ENCODE measurements at places on chromosomes 13 and 19.

DNA sequence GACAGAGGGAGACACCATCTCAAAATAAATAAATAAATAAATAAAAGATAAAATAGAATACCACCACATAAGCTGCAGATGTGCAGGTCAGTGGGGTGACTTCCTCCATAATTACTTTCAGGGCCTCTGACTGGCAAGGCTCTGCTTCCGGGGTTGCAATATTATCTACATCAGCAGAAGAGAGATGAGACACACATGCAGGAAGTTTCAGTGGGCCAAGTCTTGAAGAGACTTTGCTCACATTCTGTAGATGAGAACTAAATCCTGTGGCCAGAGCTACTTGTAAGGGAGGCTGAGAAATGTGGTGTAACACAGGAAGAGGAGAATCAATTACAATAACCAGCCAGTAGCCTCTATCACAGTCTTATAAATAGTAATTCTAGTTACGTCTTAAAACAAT lies 89.9 kb upstream of the MAB21L1 start:
- DNase-seq: no peak

DNA sequence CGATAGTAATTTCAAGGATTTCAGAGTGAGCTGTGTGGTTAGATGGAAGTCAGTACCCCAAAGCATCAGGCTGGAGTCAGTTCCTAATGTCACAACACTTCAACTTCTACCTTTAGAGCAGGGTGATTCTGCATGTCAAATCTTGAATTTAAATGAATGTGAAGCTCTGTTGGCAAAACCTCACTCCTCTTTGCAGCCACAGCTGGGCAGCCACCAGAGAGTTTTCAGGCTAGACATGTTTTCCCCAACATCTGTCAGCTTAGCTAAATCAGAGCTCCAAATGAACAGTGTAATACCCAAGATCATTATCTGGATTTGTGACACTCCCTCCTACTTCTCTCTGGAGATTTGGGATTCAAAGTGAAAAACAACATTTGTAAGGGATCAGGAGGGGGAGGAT lies 33.7 kb upstream of the OLFM4 start:
- no peak for DNase-seq

DNA sequence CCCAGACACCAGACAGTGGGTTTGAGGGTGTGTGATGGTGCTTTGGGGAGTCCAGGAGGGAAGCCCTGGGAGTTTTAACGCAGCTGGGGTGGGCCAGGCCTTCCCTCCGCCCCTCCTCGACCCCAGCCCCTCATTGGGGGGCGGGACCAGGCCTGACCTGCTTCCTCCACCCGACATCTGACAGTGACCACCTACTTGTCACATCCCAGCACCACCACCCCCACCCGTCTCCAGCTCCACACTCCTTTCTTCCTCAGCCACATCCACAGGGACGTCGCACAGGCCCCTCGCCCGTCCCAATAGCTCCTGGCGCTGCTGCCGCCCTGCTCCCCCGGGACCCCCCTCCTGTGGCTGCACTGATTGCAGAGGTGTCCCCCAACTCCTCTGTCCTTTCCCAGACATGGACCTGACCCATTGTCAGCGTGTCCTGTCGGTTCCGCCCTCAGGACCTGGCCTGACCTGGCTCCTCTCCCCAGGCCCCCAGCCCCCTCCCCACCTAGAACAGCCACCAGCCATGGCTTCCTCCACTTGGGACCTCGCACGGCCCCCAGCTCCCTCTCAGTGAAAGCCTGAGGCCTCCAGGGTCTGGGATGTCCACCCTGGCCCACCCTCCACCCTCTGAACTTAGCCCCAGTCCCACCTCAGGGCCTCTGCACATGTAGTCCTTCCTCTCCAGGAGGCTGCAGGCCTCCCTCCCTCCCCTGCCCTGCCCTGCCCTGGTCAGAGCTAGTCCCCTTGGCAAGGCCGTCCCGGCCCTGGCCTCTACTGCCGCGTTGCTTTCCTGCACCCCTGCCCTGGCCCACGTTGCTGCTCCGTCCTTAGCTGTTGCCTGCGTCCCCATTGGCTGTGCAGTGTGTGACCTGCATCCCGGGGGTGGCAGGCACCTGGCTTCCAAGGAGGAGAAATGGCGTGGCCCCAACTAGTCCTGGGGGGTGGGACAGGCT lies 30.4 kb downstream of the COMP start:
- no peak for DNase-seq

GRCh38 chr13:100399455-100399854 lies 189.1 kb downstream of the GGACT start:
- DNase-seq: no peak

Data from activated effector memory CD4-positive, alpha-beta T cell treated with Interleukin-2 at 50 U/mL for 16 hours (primary cell).